ENCODE measurements at places on chromosomes 2 and 18.
A peak's percentile ranks its signal among the peaks of the same experiment; 100 is the strongest.

- peak; percentile 32 for DNase-seq
- no peak overlapping the region for H3K27ac ChIP-seq
- H3K4me3 ChIP-seq = no peak overlapping the region
- no peaks in the 10 kb centered on the region for H3K27me3 ChIP-seq
- H3K36me3 ChIP-seq = no peaks in the 10 kb centered on the region
Measured at GRCh38 chr18:13256444-13257305, 38.1 kb downstream of the LDLRAD4 start.

DNA sequence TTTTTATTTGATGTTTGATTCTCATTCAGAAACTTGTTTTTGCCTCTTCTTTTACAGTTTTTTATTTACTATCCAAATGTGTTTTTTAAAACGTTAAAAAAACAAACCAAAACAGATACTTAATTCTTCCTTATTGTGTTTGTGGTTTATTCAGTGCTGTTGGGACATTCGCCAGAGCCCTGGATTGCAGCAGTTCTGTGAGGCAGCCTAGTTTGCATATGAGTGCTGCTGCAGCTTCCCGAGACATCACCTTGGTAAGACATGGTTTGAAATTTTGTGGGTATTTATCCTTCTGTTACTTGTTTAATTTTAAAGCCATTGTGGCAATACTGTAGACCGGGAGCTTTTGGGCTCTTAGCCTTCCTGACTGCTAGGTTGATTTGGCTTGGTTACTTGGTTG lies 91.2 kb downstream of the MTA3 start:
- no peak overlapping the region for H3K27ac ChIP-seq
- H3K4me1 ChIP-seq = peaks cover 8% of the 10 kb centered on the region
- DNase-seq = peak; percentile 10
- H3K4me3 ChIP-seq = no peak overlapping the region
- peaks cover 1% of the 10 kb centered on the region for H3K36me3 ChIP-seq

- H3K36me3 ChIP-seq = no peaks in the 10 kb centered on the region
- no peak for DNase-seq
- H3K4me1 ChIP-seq = no peaks in the 10 kb centered on the region
- H3K4me3 ChIP-seq = no peak overlapping the region
- no peaks in the 10 kb centered on the region for H3K27me3 ChIP-seq
Measured at GRCh38 chr2:84160453-84160852, 298.6 kb downstream of the SUCLG1 start.

DNA sequence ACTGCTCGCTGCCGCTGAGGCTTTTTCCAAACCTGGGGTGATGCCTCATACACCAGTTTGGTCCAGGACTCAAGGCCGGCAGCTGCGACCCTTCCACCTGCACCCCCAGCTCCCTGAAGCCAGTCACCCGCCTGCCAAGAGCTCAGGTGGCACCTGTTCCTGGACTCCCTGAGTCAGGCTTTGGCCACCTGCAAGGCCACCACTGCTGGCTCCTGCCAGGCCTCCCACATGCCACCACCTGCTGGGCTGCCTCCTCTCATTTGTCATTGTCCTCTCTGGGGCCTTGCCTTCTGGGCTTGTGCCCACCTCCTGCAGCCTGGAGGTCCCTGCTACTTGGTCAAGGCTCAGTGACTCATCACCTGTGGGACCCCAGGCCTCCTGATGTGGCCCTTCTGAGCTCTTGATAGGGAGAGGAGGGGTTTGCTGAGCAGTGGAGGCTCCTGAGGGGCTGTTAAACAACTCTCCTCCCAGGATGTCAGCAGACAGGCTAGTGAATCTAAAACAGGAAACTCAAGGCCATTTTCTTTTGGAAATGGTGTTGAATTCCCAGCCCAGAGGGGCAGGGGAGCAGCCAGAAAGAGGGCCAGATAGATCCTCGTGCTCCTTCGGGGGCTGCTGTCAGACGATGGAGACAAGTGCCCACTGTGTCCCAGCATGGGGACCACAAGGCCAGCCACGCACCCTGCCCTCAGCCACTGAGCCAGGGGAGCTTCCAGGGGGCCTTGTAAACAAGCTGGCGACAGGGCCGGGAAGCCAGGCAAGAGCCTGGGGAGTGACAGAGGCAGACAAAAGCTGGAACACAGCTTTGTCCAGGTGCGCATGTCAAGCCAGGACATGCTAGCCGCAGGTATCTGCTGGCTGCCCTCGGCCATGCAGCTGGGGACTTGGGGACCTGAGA lies 416.8 kb downstream of the LRATD1 start:
- H3K4me1 ChIP-seq = no peaks in the 10 kb centered on the region
- no peaks in the 10 kb centered on the region for H3K27me3 ChIP-seq
- no peak for DNase-seq
- H3K36me3 ChIP-seq = no peaks in the 10 kb centered on the region
- no peak overlapping the region for H3K4me3 ChIP-seq

DNA sequence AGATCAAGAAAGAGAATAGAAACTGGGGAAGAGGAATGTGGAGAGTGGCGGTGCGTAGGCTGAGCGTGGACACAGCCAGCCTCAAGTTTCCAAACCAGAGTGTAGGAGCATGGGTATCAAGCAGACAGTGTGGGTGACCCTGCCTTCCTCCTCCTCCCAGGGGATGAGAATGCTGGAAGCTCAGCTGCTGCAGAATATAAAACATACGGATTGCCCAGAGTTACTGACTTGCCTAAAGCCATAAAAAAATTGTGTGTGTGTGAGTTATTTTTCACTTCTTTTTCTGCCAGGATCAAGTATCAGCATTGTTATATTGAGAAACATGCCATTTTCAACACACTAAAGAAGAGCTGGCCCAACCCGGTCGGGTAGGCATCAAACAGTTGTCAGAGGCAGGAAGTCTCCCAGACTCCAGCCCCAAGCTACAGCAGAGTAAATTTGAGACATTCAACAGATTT lies 333.3 kb upstream of the ACVR2A start:
- H3K36me3 ChIP-seq = no peaks in the 10 kb centered on the region
- no peak overlapping the region for H3K4me3 ChIP-seq
- H3K27me3 ChIP-seq = no peaks in the 10 kb centered on the region

DNA sequence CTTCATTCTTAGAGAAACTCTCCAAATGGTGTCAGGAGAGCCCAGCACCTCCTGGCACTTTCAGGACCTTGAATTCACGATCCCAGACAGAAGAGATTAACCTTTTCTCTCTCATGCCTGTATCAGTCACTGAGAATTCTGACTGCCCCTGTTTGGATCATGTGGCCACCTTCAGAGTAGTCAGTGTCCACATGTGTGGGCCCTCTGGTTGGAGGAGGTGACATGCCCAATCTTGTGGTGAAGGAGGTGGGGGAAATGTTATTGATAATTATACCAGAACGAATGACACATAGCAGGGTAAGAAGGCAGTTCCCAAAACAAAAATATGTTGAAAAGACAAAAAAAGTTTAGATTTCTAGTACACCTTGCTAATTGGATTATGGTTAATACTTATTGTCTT lies 31.7 kb downstream of the UBXN4 start:
- peak overlapping the region; percentile 56 for H3K27ac ChIP-seq
- H3K36me3 ChIP-seq = peaks cover 94% of the 10 kb centered on the region
- H3K27me3 ChIP-seq = no peaks in the 10 kb centered on the region
- peaks cover 16% of the 10 kb centered on the region for H3K4me1 ChIP-seq

Measured in SJSA1 (cell line).